ENCODE measurements at places on chromosomes 12 and 14.
A peak's percentile ranks its signal among the peaks of the same experiment; 100 is the strongest.

DNA sequence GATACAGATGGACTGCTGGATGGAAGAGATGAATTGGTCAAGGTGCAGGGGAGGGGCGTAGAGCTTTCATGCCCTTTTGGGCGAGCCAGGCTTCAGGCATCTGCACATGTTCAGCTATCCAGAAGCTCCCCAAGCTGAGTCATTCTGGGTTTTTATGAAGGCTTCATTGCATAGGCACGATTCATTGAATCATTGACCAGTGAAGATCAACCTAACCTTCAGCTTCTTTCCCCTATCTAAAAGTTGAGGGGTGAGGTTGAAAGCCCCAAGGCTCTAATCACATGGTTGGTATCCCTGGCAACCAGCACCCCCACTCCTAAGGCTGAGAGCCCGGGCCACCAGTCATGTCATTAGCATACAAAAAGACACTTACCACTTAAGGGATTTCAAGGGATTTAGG, 36.3 kb downstream of the RPS29 start:
- no peak for DNase-seq

DNA sequence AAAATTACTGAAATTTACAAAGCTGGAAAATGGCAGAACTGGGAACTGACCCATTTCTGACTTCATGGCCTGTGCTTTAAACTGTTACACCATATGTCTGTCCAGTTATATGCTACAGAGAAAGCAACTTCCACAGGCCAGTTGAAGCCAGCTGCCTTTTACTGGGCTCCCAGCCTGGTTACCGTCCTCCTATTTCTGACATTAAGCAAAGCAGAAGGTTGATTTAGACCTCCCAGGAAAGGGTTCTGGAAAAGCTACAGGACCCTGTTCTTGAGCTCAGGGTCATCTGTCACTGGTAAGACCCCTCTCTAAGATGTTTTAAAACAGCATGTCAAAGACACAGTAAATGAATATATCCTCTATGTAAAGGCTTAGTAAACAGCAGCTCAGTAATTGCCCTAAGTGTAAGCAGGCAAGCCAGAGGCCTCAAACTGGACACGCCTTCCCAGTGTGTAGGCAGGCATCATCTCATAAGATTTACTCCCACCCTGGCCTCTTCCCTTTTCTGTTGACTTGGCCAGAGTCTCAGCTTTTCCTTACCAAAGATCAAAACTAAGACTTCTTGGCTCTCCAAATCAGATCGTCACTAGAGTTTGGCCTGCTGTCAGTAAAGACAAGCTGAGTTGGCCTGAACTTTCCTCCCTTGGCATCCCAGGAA, 55.4 kb upstream of the RNU6-8 start:
- DNase-seq = no peak

GRCh38 chr14:23548351-23549318, 2.9 kb downstream of the ZFHX2 start:
- DNase-seq = no peak

DNA sequence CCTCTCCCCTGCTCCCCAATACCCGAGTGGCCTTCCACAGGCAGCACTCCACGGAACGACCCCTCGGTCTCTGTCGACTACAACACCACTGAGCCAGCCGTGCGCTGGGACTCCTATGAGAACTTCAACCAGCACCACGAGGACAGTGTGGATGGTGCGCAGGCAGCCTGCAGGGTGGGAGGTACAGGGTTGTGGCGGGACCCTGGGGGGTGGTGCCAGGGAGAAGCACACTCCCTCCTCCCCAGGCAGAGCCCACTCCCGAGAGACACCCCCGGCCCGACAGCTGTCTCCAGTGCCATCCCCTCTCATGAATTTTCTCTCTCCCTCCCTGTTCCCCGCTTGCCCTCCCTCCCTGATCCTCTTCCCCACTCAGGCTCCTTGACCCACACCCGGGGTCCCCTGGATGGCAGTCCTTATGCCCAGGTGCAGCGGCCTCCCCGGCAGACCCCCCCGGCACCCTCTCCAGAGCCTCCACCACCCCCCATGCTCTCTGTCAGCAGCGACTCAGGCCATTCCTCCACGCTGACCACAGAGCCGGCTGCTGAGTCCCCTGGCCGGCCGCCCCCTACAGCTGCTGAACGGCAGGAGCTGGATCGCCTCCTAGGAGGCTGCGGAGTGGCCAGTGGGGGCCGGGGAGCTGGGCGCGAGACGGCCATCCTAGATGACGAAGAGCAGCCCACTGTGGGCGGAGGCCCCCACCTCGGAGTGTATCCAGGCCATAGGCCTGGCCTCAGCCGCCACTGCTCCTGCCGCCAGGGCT, 9.0 kb downstream of the TNS2 start:
- DNase-seq = peak; percentile 50

GRCh38 chr12:65845751-65846537, 21.7 kb downstream of the HMGA2 start:
- DNase-seq = no peak

DNA sequence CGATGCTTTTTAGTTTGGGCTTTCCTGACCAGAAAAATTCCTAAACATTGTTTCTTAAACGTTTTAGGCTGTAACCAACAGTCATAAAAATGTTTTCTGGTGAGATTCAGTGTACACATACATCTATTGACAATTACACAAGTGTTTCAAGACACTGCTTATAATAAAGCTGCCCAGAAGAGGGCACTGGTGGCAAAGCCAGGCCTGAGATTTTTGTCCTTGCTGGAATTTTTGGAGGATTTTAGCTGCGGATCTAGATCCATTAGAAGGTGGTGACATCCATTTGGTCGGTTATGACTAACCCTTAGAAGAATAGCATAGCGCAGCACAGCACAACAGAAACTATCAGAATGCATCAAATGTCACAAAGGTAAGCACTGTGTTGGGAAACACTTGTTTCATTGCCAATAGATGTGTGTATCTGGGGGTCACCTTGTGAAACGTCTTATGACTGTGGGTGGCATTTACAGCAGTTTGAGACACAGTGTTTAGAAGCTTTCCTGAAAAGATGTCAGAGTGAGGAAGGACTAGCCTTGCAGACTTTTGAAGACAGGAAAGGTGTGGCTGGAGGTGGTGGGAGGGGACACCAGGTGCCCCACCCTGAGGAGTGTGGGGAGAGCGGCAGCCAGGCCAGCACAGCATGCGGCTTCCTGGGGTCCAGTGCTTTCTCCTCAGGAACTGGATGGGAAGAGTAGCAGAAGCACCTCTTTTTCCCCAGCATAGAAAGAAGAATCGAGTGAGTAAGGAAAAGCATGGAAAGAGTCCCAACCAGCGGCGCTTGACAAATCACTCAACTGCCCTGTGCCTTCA, 54.7 kb upstream of the FKBP4 start:
- no peak for DNase-seq

DNA sequence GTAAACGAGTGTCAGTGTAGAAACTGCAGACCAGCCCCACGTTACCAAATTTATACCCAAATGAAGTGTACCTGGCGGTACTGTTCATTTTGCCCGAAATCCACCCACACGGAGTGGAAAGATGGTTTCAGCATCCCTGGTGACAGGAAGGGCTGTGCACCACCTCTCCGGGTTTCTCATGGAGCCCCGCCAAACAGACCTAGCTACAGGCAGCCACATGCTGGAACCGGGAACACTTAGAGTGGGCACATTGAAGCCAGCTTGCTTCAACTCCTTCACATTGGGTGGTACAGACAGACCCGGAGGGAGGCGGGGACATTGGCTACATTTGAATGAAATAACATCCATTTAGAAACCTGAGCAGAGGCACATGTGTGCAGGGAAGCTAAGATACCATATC, 84.4 kb downstream of the PPP2R5C start:
- no peak for DNase-seq

- no peak for DNase-seq
These were observed 14.6 kb upstream of the DENND5B start for GRCh38 chr12:31605531-31605930.

DNA sequence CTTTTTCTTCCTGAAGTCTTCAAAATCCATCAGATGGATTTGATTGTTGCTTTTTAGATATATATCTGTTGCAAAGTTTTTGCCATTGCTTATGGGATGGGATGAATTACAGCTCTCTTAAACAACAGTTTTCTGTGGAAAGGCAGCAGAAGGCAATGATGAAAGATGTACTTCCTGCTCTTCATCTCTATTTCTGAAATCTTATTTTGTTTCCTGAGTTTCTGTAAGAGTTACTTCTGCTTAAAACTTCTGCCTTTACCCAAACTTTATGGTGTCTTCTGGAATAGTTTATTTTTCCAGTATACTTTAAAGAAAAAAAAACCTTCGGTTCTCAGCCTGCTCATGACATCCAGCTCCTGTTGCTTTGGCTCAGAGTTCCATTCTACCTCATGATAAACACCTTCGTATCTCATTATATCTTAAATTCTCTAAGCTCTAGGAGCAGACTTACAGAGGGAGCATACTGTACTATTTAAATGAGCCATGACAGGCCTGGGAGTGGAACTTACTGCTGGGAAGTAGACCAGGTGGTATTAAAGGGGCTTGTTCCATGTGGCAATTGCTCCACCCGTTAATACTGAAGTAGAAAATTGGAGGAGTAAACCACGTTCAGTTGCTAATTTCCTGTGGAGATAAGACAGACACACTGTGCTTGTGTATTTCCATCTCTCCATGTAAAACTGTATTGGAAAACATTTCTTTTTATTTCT, 288.4 kb downstream of the FBXL14 start:
- DNase-seq = no peak

DNA sequence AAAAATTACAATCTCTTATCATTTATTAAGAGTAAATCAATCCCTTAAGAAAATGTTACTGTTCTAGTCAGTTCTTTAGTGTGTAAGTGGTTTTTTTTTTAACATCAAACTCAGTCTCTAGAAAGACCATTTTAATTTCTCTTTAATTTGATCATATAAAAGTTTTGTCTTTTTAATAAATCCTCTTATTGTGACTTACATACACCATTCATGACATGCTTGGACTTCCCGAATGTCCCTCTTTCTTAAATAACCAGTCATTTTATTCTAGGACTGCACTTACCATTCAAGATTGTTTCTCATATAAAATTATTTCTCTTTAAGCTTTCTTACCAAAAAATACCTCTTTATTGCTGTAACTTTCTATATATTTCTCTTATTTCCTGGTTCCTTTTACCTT, 60.8 kb upstream of the EVL start:
- DNase-seq = no peak

DNA sequence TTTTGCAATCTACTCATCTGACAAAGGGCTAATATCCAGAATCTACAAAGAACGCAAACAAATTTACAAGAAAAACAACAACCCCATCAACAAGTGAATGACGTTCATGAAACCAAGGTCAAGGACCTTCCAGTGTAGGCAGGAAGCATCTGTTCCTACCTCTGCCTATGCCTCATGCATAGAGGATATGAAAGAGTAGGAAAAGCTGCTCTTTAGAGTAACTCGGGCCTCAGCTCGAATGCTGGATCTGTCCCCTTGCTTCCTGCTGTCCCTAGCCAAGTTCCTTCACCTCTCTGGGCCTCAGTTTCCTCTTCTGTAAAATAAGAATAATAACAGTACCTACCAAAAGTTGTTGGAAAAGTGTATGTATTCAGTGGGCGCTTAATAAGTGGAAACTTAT, 65.0 kb downstream of the FOXN4 start:
- DNase-seq = no peak

- no peak for DNase-seq
These were observed 410.1 kb upstream of the MGAT4C start for GRCh38 chr12:86666316-86666715.

DNA sequence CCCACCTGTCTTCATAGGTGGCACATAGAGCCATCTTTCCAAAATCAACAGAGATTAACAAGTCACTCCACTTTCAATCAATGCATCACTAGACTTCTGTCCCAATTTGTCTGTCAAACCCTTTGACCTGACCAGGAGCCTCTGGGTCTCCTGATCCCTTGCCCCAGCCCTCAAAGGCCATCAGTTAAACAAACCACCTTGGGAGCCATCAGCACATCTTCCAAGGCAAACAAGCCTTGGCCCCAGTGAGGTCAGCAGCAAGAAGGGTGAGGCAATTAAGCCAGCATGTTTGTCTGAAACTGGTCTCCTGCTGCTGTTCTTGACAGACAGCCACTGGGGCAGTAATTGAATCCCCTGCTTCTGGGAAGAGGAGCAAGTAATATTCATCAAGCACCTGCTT, 742.8 kb upstream of the TBX3 start:
- DNase-seq = no peak

DNA sequence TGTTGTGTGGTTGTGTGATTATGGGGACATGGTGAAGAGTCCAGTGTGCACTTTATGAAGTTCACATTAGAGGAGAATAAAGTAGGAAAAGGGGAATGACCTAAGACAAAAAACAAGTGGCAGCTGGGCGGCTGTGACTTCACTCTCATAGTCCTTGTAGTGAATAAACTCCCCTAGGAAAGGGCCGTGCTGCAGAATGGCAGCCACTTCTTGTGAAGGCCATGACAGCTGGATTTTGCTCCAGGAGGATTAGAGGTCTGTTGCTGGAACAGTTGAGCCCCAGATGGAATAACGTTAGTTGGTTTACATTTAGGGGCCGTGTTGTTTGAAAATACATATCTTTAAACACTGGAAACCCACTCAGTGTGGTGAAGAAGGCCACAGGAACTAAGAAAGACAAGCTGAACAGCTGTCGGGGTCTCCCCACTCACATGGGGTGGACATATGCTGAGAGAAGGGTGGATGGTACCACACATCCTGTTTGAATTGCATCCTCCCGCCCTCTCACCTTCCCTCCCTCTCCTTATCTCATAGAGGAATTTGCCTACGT, 276.9 kb downstream of the CACNA1C start:
- DNase-seq = no peak

- peak; percentile 59 for DNase-seq
These were observed 9.8 kb downstream of the BEGAIN start for GRCh38 chr14:100577321-100577985.

DNA sequence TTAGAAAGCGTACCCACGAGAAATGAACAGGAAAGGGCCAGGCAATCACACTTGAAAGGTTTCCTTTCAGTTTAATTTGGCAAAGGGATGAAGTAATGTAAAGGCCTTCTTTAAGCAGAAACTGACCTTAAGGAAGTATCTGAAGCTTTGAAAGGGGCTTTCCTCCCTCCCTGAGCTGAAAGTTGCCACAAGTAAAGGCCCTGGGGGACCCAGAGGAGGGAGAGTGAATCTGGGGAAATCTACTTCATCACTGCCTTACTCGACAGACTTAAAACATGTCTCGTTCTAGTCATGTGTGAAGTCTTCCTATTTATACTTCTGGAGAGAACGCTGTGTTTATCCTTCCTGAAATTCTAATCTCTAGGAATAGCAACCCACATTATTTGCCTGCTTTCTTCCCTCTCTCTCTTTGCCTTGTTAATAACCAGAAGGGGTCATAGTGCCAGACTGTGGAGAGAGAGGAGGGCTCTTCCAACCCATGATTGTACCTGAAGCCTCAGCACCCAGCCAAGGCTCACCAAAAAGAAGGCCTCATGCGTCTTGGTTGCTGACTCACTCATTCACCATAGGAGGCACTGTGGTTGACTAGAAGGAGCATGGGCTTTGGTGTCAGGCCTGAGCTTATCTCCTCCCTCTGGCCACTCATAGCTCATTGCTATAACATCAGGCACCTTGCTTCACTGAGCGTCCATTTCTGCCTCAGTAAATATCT, 10.2 kb upstream of the GPX2 start:
- DNase-seq = peak; percentile 47

Measured in activated effector memory CD4-positive, alpha-beta T cell treated with anti-CD3 and anti-CD28 coated beads, Interleukin-2, amount 50 U/mL, for 16 hours (primary cell).